ENCODE measurements at places on chromosomes 5 and 9.

- no peak for DNase-seq
Observed at GRCh38 chr5:145324101-145324500, 511.0 kb downstream of the PRELID2 start.

- no peak for DNase-seq
Observed at GRCh38 chr9:3241290-3241689, 284.5 kb downstream of the RFX3 start.

DNA sequence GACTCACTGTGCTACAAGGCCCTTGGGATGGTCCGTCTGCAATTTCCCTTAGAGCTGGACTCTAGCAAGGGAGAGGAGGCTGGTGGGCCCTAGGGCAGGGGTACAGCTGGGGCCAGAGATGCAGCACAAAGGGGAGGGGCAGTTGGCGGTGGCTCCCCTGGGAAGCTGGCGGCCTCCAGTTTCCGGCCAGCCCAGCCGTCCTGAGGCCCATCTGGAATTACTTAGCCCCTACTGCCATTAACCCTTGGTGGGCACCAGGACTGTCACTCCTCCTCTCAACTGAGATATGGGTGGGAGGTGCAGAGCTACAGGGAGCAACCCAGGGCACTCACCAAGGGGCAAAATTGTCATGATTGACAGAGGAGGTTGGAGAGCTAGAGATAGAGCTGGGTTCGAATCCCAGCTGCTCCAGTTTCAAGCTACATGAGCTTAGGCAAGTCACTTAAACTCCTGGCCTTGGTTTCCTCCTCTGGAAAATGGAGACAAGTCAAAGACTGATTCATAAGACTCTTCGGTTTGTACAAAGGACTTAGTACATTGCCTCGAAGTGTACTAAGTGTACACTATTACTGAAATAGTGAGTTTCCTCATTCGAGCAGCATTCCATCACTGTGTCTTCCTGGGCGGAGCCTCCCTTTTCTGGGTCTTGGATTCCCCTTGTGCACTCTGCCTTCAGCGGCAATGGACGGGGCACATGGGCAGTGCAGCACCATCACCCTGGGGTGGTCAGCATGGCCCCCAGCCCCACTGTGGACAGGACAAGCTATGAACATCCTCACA is 2.7 kb upstream of the PDGFRB start:
- no peak for DNase-seq

DNA sequence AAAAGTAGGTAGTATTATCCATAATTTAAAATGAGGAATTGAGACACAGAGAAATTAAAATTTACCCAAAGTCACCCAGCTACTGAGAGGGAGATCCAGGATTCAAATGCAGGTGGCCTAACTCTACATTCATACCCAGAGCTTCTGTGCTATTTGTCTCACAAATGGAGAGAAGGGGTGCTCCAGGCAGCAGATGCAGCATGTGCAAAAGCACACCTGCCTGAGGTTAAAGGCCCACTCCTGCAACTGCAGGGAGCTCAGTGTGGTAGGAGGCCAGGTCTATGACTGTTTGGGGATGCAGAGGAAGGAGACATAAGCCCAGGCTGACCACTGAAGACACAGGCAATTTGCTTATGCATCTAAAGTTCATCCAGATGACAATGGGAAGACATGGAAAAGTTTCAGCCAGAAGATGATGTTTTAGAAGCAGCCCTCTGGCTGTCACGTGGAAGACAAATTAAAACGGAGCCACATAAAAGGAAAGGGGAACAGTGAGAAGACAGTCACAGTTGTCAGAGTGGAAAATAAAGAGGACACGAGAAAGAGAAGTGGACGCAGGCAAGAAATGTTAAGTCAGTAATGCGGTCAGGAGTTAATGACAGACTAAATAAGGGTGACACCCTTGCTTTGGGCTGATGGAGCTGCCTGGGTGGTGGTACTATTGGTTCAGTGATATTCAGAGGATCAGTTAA is 214.7 kb downstream of the EBF1 start:
- no peak for DNase-seq

DNA sequence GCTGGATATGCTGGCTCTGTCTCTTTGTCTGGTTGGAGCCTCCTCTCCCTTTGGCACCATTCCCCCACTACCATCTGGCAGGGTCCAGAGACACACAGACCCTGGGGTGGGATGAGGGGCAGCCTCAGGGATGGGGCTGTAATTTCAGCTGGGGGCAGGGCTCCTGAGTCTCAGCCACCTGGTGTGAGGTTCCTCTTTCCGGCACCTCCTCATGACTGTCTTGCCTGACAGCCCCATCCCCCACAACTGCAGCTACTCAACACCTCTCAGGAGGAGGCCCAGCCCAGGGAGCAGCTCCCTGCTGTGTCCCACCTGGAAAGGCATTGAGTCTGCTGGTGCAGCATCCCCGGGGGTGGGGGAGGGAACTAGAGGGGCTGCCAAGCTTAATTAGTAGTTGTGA is 11.7 kb upstream of the RPS14 start:
- DNase-seq: no peak

- DNase-seq: peak; percentile 18
Observed at GRCh38 chr5:2207416-2208238, 324.9 kb upstream of the IRX4 start.

- no peak for DNase-seq
Observed at GRCh38 chr9:132348676-132349075, 6.1 kb downstream of the SETX start.

All from HepG2 (cell line).